Iris pigment epithelial cell (primary cell): ENCODE measurements at places on chromosomes 4 and X.

DNA sequence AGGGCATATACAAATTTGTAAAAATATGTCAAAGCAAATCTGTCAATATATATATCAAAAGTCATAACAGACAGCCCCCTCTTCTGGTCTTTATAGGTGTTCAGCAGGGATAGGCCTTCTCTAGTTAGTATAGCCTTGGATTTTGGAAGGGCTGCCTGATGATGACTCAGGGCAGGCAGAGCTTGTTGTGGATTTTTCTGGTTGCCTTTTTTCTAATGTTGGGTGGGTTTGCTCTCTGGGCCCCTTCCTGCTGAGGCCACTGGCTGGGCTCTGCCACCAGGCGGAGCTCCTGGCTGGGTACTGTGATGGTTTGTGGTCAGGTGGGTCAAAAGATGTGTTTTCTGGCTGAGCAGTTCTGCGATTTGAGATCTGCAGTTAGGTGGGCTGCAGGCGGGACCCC lies 294.2 kb downstream of the GRIA2 start:
- DNase-seq: no peak

GRCh38 chr4:48027653-48028052 lies 11.1 kb downstream of the NIPAL1 start:
- no peak for DNase-seq

DNA sequence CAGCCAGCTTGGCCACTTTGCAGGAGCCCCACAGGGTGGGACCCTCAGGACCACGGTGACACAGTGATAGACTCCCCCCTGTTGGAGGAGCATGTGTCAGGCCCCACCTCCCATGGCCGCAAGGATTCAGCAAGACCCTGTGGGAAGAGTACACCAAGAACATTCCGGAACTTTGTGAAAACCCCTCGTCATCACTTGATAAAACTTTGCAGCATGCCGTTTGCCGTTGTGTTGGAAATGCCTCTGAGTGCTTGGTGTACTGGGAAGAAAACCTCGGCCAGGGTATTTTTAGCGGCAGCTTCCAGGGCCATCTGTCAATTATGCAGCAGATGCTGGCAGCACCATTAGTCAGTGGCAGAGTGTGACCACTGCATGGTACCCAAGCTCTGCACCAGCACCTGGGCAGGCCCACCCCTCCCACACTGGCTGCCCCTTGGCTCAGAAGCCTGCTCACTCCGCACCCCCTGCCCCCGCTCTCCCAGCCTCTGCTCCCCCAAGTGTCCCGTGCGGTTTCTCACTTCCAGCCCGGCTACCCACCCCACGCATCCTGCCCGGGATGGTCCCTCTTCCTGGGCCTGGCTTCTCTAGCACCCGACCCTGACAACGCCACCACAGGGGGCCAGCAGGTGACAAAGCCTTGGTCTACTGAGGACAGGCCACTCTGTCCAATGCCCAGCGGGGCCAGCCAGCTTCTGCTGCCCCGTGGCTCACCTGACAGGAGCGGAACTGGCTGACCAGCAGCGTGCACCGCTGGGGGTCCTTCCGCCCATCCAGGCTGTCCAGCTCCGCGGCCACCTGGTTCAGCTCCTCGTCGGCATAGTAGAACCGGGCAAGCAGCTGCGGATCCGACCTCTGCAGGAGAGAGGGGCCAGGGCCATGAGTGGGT lies 65.0 kb downstream of the ZFYVE28 start:
- no peak for DNase-seq

- peak; percentile 23 for DNase-seq
Measured at GRCh38 chr4:35934320-35934981, 309.9 kb downstream of the ARAP2 start.

GRCh38 chr4:8133897-8134563 lies 24.6 kb downstream of the ABLIM2 start:
- no peak for DNase-seq

DNA sequence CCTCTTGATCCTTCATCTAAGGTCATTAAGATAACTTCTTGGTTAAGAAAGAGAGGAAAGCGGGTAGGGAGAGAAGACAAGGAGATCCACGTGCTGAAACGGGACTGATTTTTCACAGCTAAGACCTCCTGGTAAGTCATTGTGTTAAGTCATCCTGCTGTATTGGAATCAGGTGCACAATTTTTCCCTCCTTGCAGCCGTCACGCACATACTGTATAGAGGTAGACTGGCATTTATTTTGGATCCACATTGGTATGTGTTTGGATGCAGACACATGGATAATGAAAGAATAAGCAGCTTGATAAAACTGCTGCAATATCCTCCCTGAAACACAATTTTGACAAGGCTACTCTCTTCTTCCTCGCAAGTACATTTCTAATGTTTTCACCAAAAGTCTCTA lies 60.1 kb upstream of the NAP1L5 start:
- no peak for DNase-seq

DNA sequence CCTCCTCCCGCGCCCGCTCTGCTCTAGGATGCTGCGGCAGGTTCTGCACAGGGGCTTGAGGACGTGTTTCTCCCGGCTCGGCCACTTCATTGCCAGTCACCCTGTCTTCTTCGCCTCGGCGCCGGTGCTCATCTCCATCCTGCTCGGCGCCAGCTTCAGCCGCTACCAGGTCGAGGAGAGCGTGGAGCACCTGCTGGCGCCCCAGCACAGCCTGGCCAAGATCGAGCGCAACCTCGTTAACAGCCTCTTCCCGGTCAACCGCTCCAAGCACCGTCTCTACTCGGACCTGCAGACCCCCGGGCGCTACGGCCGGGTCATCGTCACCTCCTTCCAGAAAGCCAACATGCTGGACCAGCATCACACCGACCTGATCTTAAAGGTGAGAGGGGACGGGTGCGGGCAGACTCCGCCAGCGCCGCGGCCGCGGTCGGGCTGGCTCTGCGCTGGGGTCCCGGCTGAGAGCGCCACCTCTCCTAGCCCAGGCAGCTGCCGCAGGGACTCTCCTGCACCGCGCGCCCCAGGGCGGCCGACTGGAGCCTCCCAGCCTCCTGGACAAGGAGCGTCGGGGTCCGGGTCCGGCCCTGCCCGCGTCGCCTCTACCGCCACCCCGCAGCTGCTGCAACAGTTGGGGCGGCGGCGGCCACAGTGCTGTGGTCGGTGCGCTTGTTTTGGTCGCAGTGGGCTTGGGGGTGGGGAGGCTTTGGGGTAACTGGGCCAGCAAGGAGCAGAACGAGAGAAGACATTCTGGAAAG lies at the start of gene PTCHD1:
TSS of gene PTCHD1 (plus strand) at position 2 of the 752 bp plus-strand sequence. CDS start at position 29, 27 bp downstream.
- no peak for DNase-seq

GRCh38 chr4:89110541-89110985 lies 770 bp upstream of the TIGD2 start:
- DNase-seq: no peak

DNA sequence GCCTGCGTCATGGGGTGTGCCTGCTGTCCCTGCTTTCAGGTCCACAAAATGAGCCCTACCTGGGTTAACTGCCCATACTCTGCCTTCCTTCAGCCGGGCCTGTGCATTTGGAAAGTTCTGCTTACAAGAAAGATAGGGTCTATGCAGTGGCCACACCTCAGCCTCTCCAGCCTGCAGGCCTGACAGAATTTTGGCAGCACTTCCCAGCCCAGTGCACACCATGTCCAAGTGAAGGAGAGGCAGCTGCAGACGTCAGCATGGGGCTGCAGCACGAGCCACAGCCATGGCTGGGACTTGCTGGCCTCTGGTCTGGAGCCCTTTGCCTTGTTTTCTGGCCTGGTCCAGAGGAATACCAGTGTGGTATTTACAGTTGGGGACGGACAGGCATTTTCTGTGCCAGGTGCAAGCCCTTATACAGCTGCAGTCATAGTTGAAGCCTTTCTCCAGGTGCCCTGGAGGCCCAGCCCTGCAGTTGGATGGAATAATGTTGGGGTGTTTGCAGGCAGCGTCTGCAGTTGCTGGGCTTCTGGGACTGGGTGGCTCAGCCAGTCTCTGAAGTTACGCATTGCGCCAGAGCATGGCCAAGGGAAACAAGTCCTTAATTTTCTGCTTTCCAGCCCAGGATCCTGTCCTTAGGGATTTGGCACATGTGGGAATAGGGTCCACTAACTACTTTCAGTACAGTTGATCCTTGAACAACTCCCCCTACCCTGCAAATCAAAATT lies 26.2 kb downstream of the JADE1 start:
- DNase-seq: no peak

GRCh38 chrX:85591536-85591935 lies 212.1 kb upstream of the POF1B start:
- no peak for DNase-seq

- DNase-seq: peak; percentile 83
Measured at GRCh38 chr4:87806520-87806919, 7.2 kb downstream of the IBSP start.

GRCh38 chr4:24894846-24895245 lies 18.0 kb downstream of the CCDC149 start:
- no peak for DNase-seq

- DNase-seq: no peak
Measured at GRCh38 chrX:7262551-7262950, 114.6 kb upstream of the PUDP start.

GRCh38 chr4:156775813-156776212 lies 195.8 kb downstream of the PDGFC start:
- DNase-seq: peak; percentile 25

- no peak for DNase-seq
Measured at GRCh38 chr4:74375824-74376426, 11.0 kb downstream of the EREG start.

- no peak for DNase-seq
Measured at GRCh38 chr4:11053601-11054220, 369.1 kb upstream of the CLNK start.

GRCh38 chr4:118915468-118915867 lies 26.8 kb downstream of the SYNPO2 start:
- DNase-seq: no peak

- DNase-seq: peak; percentile 88
Measured at GRCh38 chrX:63656871-63657580, 128.0 kb downstream of the ARHGEF9 start.

DNA sequence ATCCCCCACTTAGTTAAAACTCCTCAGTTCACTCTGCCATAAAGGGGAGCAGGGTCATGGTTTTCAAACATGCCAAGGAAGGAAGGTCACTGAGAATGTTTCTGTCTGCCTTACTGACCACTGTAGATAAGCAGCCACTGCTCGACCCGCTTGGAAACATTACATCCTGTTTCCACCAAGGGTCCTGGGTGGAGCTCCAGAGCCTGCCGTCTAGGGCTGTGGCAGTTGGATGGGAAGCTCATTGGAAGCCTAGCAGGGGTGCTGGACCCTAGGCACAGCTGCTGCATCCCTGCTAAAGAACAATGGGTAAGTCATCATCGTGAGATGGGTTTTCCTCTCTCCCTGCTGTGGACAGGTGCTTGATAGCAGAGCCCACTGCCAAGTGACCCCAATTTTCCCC lies 76.0 kb upstream of the SRD5A3 start:
- no peak for DNase-seq

DNA sequence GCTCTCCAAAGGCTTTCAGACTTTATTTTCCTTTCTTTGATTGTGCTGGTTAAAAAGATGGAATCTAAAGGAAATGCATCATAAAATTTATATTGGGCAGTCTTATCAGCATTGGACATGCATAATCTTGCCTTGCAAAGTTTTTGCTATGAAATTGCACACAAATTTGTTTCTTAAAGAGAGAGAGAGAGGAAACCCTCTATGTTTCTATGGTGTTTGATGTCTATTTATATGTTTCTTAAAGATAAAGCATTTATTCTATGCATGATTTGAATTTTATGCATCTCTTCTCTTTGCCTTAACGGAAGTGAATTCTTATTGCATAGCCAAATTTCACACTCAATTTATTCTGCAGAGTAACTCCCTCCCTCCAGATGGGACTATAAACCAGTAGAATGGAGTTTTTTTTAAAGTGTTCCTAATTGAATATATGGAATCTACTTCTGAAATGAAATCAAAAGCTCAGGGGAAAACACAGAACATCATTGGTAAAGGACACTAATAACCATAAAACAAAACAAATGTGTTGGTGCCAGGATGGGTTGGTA lies 83.5 kb upstream of the PPARGC1A start:
- DNase-seq: no peak

DNA sequence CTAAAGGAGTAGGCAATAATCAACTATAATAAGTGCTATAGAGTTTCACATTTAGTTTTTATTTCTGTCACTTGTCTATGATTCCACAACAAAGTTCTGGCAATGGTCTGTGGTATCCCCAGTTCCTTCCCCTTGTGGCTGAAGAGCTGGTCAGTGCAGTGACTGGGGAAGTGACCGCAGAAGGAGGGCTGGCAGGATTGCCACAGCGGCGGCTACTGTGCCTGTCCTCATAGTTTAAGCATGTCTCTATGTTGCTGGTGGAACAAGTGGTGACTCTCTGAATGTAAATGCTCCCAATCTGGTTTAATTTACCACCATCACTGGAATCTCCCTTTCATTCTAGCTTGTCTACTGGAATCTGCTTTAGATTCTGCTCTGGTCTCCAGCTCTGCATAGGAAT lies 170.6 kb upstream of the GK2 start:
- no peak for DNase-seq

DNA sequence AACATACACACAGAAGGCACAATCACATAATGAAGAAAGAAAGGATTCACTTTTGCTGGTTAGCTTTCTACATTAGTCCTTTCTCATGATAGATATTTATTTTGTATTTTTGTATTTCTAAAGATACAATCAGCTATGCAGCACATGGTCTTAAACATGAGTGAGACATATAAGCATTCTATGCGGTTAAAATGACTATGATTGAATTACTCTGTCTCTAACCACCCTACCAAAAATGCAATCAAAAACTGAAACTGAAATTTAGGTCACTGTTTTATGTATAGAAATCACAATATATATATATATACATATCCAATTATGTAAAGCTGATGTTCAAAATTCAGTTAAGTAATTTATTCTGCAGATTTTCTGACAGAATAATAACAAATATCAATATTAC lies 21.9 kb downstream of the CXXC4 start:
- no peak for DNase-seq

DNA sequence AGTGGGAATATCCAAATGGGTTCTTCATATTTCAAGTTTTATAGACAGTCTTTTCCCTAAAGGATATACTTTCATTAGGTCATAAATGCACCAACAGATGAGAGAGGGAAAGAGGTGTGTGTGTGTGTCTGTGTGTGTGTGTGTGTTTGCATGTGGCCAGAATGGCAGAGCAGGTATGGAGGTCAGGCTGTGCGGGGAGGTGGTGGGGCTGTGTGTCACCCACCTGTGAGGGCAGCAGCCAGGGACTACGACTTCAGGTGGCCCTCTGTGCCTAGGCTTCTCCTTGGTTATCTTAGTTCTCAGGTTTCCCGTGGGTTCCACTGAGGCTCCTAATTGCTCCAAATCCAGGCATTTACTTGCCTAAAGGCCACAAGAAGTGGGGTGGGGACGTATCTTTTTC lies 14.6 kb downstream of the HAND2 start:
- no peak for DNase-seq

- no peak for DNase-seq
Measured at GRCh38 chr4:99642725-99643489, 14.7 kb downstream of the C4orf54 start.

- no peak for DNase-seq
Measured at GRCh38 chr4:148053298-148054003, 321.6 kb downstream of the ARHGAP10 start.

GRCh38 chr4:11599064-11599463 lies 170.4 kb upstream of the HS3ST1 start:
- no peak for DNase-seq

DNA sequence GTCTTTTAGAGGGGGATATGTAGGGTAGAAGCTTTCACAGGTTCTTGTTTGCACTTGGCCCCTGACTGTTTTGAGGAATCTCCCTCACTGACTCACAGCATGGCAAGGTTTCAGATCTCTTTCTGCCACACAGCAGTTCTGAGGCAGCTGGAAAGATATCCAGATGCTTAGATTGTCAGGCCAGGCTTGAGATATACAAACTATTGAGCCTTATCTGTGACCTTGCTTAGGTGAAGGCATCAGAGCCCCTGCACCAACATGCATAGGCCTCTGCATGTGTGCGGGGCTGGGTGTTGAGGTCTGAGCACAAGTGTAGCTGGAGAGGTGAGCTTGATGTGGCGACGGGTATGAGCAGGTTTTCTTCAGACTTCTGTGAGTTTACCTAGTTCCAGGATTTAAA lies 80.9 kb upstream of the MSANTD1 start:
- peak; percentile 76 for DNase-seq
